ENCODE measurements at places on chromosomes 2 and 18. TPM values are rescaled to one million over a fixed set of nuclear protein-coding genes. Genes with fewer than 3 reads are reported as not detected.

DNA sequence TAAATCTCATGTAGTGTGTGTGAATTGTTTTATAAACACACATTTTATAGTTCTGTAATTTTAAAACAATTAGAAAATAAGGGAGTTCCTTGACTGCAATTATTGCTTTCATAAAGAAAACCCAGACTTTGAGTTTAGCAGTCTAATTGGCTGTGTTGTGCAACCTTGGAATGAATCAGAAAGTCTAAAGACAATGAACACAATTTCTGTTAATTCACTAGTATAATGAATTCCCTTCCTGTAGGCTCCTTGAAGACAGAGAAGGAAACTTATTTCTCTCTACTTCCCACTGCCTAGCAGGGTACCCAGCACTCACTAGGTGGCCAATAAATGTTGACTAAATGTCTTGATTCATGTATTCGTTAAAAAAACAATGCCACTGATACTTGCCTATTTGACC, 79.9 kb downstream of the ANTXR1 start:
- ATAC-seq, result no peak

LONRF2 gene
- total RNA-seq, result 1.1 TPM

GRCh38 chr2:239639421-239640185, 238.8 kb upstream of the HDAC4 start:
- no peak for ATAC-seq

- peak; percentile 34 for ATAC-seq
Observed at GRCh38 chr2:191127235-191127634, 23.6 kb downstream of the STAT4 start.

BCL2 gene
- 95.4 TPM for total RNA-seq

- peak; percentile 88 for ATAC-seq
Observed at GRCh38 chr2:134319596-134320254, 65.9 kb downstream of the MGAT5 start.

RSAD2 gene
- 2.8 TPM for total RNA-seq

GRCh38 chr2:43010438-43011157, 215.8 kb downstream of the ZFP36L2 start:
- ATAC-seq, result no peak

- peak; percentile 94 for ATAC-seq
Observed at GRCh38 chr2:36246320-36246990, 109.1 kb upstream of the CRIM1 start.

GRCh38 chr2:237287872-237288271, 126.1 kb downstream of the COL6A3 start:
- ATAC-seq, result no peak

DNA sequence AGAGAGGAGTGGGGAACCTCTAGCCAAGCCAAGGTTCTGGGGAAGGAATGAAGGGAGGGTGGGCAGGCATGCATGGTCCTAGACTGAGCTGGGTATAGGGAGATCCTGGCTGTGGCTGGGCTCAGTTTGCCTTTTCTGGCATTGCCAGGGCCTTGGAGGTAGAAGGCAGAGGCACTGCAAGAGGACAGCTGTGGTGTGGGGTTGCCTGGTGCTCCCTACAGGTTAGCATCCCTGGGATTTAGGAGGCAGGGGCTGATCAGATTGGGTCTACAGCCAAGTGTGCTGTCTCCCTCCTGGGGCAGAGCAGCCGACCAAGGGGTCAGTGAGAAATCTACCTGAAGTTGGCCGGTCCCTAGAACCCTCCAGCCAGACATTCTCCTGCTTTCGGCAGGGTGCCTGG, 15.9 kb downstream of the ABCG8 start:
- ATAC-seq, result no peak

- no peak for ATAC-seq
Observed at GRCh38 chr18:70762812-70763211, 474.0 kb downstream of the SOCS6 start.

- ATAC-seq, result no peak
Observed at GRCh38 chr2:173669271-173669853, 295.8 kb downstream of the SP3 start.

- ATAC-seq, result no peak
Observed at GRCh38 chr2:98800330-98801064, 69.6 kb upstream of the MGAT4A start.

DNA sequence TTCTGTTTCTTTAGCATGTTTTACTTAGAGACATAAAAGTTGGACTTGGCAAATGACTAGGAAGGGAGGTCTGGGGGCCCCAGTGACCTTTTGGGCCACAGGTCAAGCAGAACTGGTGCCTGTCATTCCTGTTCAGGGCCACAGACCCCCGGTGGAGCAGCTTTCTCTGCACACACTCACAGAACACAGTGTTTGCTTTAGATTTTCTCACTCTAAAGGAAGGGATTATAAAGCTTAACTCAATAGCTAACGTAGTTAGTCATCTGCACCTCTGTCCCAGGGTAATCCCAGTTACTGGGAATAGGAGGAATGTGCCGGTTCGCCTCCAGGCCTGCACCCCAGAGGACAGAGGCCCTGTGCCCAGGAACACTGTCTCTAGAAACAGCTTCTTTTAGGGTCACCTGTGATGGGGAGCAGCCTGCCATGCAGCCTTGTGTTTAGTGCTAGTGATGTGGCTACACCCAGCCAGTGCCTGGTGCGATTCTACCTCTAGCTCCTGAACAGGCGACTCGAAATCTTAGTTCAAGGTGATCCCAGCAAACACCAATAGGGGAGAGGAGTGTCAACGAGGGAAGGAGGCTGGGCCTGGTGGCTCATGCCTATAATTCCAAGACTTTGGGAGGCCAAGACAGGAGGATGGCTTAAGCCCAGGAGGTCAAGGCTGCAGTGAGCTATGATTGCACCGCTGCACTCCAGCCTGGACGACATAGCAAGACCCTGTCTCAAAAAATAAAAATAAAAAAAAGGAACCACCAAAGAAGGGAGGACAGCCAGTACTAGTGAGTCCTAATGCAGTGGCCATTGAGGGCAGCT, 11.6 kb downstream of the SPATA3 start:
- ATAC-seq, result no peak

DNA sequence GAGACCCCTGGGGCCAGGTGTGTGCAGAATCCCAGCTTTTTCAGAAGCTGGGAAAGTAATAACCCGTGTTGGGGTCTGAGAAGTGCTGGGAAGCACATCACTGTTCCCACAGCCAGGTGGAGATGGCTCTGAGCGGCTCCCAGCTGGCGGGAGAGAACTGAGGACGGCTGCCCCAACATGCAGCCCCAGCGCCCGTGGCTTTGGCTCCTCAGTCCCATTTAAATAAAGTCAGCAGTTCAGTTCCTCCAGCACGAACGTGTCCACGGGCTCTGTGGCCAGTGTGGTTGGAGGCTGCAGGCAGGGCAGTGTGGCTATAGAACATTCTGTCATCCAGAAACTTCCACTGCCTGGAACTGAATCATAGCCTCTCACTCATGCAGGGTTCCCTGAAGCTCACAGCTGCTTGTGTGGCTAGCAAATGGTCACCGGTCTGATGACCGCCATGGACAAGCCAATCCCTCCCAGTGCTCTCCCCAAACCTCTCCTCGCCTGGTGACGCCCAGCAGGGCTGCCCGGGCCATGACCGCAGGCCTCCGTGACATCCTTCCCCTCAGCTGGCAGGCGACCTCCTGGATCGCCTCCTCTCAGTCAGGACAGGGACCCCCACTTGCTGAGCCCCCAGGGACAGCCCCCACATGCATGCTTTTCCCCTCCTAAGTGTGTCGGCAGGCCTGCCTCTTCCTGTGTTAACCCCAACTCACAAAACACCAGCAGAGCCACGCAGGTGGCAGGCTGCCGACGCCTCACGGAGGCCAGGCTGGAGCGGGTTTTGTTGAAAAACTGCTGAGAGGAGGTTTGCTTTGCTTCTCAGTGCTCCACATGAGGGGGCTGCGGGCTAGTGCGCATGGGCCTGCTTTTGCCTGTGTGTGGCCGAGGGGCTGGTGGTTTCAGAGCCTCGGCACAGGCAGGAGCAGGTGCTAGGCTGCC, 1.3 kb downstream of the RTP5 start:
- no peak for ATAC-seq

DNA sequence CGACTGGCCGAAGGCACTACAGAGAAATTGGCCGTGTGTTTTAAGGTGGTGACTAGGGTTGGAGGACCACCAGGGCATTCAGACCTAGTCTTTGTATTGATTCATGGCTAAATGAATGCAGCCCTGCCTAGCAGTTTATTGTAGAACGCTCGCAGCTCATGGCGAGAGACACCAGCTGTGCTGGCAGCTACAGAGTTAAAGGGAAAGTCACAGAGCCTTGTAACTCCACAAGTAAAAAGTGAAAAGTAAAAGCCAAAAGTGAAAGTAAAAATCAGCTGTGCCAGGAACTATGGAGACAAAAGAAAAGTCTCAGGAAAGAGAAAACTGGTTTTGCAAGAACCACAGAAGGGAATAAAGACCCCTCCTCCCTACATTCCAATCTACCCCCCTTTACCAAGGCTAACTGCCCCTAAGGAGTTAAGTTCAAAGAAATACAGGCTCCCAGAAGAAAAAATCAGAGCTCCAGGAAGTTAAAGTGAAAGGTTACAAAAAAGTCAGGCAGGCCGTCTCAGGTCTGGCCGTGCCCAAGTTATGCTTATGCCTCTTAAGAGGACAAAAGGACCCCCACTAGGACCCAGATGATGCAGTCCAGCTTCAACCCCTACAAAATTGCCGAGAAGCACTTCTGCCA, 46.4 kb upstream of the SELENOI start:
- peak; percentile 52 for ATAC-seq

- ATAC-seq, result no peak
Observed at GRCh38 chr2:50207881-50208280, 824.1 kb downstream of the NRXN1 start.

GRCh38 chr2:68877079-68877772, 6.0 kb upstream of the BMP10 start:
- no peak for ATAC-seq

SCLY gene
- total RNA-seq, result 56.2 TPM

ACTG2 gene
- not detected for total RNA-seq

DNA sequence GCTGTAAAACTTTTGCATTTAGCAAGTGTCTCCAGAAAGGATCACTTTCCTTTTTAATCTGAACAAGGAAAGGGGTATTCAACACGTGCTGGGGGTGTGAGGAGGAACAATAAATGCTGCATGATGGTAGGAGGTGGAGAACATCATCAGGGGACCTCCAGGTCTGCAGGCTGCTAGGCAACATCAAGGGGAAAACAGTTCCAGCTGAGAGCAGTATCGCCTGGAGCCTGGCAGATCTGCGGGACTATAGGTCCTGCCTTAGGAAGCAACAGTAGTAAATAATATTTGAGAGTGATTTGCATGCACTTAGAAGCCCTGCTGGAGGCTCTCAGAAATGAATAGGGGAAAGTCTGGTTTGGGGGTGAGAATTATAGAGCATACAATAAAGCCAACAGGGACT, 175.6 kb downstream of the SUCLG1 start:
- ATAC-seq, result no peak

ADAM23 gene
- 2.2 TPM for total RNA-seq

GRB14 gene
- total RNA-seq, result not detected

DNA sequence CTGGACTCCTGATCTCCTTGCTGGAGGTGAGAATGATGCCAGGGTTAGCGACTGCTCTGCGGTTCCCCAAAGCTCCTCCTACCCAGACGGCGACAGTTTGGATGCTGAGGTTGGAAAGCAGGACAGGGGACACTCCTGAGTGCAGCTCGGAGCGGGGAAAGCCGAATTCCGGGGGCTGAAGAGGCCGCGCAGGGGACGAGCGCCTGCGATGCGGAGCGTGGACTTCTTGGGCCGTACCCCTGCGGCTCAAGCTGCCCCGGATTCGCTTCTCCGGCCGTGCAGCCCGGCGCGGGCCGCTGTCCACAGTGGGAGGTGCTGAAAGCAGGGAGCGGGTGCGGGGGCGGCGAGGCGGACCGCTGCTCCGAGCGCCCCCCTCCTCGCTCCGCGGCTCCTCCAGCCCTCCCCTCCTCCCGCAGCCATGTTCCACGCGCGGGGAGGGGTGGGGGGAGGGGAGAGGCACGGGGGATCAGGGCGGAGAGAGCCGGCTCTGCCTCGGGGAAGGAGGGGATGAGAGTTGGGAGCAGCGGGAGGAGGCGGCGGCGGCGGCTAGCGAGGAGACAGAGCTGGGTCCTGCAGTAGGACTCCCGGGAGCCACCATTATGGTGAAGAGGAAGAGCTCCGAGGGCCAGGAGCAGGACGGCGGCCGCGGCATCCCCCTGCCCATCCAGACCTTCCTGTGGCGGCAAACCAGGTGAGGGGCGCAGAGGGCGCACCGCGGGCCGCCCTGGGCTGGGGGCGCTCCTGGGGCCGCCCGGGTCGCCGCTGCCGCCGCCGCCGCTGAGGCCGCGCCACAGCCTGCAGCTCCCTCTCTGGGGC, at the start of gene UNC80:
TSS of gene UNC80 (plus strand) at position 359 of the 816 bp plus-strand sequence. CDS start at position 600, 241 bp downstream.
- no peak for ATAC-seq

DNA sequence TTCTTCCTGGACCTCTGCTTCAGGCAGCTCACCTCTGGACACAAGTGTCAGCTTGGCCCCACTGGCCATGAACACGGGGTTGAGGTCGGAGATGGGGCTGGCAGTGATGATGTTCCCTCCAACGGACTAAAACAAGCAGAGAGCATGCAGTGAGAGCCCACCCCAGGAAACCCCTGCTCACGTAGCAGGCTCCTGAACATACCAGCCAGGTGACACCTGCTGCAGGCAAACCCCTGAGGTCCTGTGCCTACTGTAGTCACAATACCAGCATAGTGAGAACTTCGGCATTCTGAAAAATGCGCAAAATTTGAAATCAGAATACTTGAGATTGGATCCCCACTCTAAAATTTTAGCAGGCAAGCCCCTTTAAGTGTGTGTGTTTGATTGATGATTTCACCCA, 32.9 kb downstream of the XDH start:
- no peak for ATAC-seq

DNA sequence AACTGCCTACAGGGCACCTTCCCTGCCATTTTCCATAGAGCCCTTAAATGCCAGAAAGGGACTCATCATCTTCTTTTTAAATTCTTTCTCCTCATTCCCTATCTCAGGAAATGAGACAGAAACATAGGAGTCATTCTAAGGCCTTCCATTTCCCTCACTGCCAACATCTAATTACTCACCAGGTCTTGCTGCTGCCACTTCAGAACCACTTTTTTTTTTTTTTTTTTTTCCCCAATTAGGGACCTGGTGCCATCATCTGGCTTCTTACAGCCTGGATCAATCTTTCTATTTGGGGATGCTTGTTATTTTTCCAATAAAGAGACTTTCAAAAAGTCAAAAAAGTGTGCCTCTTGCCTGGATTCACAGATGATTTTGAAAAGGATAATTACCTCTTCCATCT, 373.4 kb downstream of the LPIN1 start:
- no peak for ATAC-seq

DNA sequence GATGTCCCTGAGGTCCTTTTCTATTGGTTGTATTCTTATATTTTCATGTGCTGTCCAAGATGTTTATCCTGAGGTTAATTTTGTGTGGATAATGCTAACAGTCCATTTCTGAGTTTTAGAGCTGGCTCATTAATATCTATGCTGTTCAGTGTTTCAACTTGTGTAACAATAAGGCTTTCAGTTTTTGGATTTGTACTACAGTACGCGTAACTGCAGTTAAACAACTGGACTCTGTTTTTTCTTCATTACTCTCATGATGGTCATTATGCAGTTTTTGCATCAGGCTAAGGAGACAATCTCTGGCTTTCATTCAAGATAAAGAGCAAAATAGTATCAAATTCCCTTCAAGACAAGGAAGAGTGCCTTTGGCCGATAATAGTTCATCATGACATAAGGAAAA, 1364.8 kb downstream of the DPP10 start:
- ATAC-seq, result no peak

LRP2 gene
- total RNA-seq, result 4.4 TPM

Data from activated T-helper 17 cell treated with anti-CD3 and anti-CD28 coated beads, Interleukin-2, amount 50 U/mL, for 72 hours (primary cell).